ENCODE measurements at places on chromosomes 4 and X.

DNA sequence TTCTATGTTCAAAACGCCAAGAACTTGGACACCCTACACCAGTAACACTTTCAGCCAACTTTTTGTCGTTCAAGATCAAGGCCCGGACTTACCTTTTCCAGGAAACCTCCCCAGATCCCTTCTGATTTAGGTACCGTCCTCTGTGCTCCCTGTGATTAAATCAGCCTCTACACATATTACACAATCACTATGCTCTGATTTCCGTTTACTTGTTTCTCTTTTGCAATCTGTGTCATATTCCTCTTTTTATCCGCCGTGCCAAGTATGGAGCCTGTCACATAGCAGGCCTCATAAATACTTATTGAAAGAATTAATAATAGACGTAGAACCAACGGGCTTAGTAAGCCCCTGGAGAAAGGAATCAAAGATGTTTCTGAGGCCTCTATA is 722 bp upstream of the TMEM33 start:
- DNase-seq = no peak

DNA sequence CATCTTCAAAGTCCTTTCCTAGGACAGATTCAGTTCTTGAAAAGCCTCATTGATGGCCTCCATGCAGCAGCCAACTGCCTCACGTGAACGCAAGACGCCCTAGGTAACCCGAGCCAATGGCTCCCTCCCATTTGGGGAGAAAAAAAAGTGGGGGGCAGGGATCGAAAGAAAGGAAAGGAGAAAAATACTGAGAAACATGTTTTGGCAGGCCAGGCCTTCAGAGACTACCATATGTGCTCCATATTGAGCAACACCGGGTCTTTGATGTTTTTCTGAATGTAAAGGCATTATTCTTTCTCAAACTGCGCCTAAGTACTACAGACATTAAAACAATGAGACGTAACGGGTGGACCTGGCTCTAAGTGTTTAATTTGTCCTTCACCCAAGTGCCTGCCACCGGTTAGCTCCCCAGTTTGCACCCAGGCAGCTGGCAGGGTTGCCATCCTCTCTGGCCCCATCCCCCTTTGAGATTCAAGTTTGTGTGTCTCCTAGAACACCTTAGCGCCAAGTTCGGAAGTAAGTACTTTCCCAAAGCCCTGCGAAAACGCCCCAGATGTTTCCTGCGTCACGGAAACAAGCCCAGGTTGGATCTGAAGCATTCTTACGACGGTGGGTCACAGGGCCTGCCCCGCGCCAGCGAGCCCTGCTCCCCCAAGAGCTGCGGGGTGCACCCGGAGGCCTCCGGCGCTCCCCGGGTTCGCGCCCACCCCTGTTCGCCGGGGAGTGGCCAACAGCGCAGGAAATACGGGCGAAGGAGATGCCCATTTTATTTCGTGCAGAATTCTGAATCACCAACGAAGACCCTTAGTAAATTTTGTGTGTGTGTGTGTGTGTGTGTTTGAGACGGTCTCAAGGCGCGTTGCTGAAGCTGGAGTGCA is 30.1 kb downstream of the HAND2 start:
- DNase-seq = no peak

- peak; percentile 13 for DNase-seq
These were observed 808 bp downstream of the PRDM5 start for GRCh38 chr4:120921456-120922380.

DNA sequence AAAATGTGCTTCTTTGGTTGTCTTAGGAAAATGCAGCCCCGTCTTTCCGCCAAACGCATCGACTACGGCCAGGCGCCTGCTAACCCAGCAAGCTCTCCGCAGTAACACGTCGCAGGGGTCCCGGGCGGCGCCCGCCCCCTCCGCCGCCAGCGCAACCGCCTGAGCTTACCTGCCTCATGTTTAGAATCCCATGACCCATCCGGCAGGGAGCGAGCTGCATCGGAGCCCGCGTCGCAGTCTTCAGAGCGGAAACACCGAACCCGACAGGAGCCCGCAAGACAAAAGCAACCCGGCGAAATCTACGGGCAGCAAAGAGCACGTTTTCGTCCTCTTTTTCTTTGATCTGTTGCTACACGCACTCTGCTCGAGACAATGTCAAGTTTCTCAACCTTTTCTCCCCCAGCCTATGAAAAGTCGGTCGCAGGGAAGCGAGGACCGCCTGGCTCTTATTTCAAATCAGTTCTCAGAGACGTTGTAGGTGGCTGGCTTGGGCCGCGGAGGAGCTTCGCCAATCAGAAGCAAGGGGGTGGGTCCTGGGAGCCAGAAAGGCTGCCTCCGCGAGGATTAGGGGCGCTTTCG is at the start of gene MID1:
Gene MID1 (minus strand): TSS at position 465 of the 579 bp plus-strand sequence. CDS start 53,038 bp downstream, outside the sequence.
- DNase-seq = no peak

GRCh38 chr4:159248384-159249178 is 145.7 kb downstream of the RAPGEF2 start:
- DNase-seq = no peak

DNA sequence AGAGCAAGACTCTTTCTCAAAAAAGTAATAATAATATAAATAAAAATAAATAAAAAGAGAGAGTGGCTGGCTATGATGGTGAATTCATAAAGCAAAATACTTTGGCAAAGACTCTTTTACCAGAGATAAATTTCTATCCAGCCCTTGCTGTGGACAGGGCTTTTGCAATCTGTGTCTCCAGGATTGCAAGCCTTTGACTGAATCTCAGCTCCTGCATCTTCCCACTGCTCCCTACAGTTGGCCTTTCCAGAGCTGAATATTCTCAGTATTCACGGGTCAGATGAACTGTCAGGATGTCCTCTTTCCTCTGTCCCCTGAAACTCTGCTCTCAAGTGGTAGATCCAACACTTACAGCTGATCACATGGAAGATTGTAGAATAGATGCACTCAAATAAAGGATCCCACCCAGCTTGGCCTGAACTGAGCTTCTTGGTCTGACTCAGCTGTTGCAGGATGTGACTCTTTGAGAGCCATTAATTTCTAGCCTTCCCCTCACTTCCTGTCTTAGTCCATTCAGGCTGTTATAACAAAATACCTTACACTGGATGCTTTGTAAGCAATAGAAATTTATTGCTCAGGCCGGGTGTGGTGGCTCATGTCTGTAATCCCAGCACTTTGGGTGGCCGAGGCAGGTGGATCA is 123.4 kb upstream of the GUCY1A1 start:
- no peak for DNase-seq

- no peak for DNase-seq
These were observed 215.5 kb upstream of the CNKSR2 start for GRCh38 chrX:21158678-21159077.

- DNase-seq = no peak
These were observed 21.7 kb upstream of the HEPH start for GRCh38 chrX:66142351-66142750.

DNA sequence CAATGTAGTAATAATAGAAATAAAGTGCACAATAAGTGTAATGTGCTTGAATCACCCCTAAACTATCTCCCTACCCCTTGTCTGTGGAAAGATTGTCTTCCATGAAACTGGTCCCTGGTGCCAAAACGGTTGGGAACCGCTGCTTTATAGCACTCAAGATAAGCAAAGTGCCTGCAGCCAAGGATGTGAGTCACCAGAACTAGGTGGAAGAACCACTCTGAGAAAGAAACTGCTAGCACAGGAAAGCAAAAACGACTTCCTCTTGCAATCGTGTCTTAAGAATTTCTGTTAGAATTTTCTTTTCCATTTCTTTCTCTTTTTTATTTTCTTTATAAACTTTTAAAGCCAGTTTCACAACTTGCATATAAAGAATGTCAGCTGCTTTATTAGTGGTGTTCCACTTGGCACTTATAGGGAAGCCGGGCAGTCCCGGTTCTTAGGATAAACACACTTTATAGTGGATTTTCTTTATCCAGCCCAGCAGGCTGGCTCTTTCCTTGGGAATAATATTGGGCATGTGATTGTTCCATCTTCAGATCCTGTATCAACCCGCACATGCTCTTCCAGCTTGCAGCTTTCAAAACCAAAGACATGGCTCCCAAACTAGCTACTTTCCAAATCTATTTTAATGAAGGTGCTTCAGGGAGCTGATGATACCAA is 32.3 kb upstream of the CXCL8 start:
- DNase-seq = no peak

- no peak for DNase-seq
These were observed 342.7 kb upstream of the PABPC4L start for GRCh38 chr4:134544303-134544770.

- no peak for DNase-seq
These were observed 36.5 kb downstream of the OCRL start for GRCh38 chrX:129576539-129576938.

GRCh38 chr4:120081726-120082125 is 15.1 kb upstream of the MAD2L1 start:
- no peak for DNase-seq

GRCh38 chr4:119050527-119051090 is 85.0 kb upstream of the MYOZ2 start:
- DNase-seq = no peak

DNA sequence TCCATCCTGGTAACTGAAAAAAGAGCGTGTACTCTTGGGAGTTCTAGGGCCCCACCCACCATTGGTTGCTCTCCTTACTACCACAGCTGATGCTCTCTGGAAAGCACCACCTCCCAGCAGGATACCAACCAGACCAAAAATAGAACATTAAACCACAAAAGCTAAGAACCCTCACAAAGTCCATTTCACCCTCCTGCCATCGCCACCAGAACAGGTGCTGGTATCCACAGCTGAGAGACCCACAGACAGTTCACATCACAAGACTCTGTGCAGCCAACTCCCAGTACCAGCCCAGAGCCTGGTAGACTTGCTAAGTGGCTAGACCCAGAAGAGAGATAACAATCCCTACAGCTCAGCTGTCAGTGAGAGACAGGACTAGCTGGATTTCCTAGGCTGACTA is 240.6 kb downstream of the PABPC4L start:
- no peak for DNase-seq

DNA sequence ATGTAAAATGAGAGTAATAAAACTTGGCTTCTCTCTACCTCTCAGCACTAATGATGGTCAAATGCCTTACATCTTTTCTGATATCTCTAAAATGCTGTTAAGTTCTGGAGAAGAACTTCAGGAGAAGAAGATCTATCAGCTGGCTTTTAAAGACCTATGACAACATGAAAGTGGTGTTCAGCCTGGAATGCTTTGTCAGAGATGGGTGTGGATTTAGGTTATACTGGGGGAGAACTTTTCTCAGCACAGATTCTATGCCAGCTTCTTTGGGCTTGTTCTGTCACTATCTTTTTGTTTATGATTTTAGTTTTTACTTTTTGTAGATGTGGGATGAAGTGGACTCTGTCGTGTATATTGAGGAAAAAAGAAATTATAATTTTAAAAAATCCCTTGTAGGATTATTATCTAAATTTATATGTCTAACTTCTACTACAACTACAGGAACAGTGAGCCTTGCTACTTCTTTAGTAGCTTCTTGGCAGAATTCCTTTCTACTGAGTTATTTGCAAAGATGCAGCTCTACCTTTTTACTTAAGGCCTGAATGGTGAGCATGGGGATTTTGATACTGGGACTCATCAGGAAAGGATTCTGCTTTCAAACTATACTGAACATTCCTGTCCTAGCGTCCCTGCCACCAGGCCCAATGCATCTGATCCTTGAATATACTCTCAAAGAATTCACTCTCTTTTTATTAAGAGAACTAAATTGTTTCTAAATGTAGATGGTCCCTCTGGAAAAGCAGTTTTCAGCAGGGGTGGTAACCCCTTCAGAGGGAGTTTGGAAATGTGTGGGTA is 19.6 kb downstream of the CYP2U1 start:
- no peak for DNase-seq

GRCh38 chr4:142551517-142552305 is 294.4 kb downstream of the INPP4B start:
- no peak for DNase-seq

DNA sequence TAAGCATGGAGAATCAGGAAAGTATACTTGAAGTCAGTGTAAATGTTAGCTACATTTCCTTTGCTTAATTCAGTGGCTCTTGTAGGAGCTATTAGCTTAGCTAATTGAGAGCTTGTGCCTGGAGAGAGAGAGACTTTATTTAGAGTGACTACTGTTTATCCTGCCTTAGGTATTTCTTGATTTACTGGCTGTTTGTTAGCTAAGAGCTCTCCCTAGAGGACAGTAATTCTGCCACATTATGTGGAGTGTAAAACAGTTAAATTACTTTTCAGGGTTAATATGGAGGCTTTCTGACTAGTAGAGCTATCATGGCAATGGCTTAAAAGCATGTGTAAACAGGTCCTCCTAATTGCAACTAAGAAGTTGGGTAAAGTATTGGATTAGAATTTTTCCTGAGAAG is 306.5 kb upstream of the TECRL start:
- DNase-seq = no peak

GRCh38 chrX:46202733-46203514 is 342.3 kb downstream of the ZNF674 start:
- no peak for DNase-seq
